Fibroblast of skin of right quadriceps (primary cell): ENCODE measurements at places on chromosomes 4 and X.

GRCh38 chrX:129981752-129982299 is 609 bp upstream of the BCORL1 start:
- DNase-seq, result no peak

- peak; percentile 92 for DNase-seq
Observed at GRCh38 chr4:88533937-88534750, 10.6 kb upstream of the PYURF start.

DNA sequence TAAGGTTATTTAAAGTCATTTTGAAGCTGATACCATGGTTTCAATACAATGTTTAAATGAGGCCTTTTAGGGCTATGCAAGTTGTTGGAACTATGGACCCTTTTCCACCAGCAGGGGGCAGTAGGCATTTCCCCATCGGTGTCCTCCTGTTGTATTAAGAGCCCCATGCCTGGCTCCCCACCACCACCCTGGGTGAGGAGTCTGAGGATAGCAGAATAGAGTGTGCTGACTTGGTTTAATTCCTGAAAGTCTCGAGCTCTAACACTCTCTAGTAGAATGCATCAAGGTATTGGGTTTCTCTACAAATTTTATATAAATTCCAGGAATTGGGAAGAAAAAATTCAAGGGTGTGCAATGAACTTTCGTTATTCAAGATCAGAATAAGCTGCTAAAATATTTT is 234.8 kb upstream of the JADE1 start:
- no peak for DNase-seq

DNA sequence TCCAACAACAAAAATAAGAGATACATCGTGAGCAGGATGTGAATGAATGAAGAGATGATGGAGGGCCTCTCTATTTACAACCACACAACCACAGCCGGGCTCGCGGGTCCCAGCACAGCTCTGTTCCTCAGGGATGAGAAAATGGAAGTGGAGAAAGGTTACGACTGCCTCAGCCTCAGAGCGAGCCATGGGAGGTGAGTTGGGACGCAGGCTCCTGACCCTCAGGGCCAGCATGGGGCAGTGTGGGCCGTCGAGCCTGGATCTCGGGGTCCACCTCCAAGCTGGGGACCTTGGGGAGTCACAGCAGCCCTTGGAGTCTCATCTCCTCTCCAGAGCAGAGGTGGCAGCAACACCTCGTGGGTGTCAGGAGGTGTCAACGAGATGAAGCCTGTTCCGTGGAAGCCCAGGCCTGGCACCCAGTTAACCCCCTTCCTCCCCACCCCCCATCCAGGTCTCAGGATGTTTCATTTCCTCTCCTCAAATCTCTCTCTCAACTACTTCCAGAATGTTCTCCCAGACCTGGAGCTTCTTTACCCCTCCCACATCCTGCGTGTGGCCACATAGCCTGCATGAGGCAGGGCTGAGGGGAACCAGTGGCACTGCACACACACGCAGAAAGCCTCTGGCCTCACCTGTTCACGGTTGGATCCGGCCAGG is 25.9 kb downstream of the C4orf50 start:
- DNase-seq, result no peak

DNA sequence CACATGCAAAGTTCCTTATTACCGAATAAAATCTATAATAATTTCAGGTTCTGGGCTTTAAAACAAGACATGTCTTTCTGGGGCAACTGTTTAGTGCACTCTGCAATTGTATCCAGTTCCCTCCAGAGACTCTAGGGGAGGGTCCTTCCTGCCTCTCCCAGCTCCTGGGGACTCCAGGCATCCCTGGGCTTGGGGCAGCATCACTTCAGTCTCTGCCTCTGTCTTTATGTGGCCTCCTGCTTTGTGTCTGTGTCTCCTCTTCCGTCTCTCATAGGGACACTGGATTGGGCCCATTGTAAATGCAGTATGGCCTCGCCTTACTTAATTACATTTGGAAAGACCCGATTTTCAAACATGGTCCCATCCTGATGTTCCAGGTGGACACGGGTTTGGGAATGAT is 10.9 kb upstream of the ASMTL start:
- no peak for DNase-seq
